Stimulated activated CD4-positive, alpha-beta T cell treated with anti-CD3 and anti-CD28 coated beads, Interleukin-1b, Interleukin-23, amount 100 ng/mL, for 1 hour (primary cell): ENCODE measurements at places on chromosomes 11 and 22.

DNA sequence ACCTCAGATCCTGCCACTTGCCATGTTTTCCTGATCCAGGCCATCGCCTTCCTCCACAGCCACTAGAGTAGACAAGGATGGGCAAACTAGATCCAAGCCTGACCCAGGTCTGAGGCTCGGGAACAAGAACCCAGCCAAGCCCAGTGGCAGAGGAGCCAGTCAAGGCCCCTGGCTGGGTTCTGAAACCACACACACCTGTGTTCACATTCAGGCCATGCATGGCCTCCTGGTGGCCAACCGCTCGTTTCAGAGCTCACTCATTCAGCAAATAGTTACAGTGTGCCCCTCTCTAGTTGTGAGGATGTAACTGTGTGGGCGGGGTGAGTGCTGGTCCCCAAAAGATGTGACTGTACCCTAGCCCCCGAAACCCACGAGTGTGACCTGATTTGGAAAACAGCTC lies 337.6 kb downstream of the CTTN start:
- DNase-seq, result no peak

GRCh38 chr22:32800158-32800882 lies 1.2 kb upstream of the TIMP3 start:
- no peak for DNase-seq

- DNase-seq, result no peak
Measured at GRCh38 chr11:132792341-132793140, 739.8 kb downstream of the OPCML start.

DNA sequence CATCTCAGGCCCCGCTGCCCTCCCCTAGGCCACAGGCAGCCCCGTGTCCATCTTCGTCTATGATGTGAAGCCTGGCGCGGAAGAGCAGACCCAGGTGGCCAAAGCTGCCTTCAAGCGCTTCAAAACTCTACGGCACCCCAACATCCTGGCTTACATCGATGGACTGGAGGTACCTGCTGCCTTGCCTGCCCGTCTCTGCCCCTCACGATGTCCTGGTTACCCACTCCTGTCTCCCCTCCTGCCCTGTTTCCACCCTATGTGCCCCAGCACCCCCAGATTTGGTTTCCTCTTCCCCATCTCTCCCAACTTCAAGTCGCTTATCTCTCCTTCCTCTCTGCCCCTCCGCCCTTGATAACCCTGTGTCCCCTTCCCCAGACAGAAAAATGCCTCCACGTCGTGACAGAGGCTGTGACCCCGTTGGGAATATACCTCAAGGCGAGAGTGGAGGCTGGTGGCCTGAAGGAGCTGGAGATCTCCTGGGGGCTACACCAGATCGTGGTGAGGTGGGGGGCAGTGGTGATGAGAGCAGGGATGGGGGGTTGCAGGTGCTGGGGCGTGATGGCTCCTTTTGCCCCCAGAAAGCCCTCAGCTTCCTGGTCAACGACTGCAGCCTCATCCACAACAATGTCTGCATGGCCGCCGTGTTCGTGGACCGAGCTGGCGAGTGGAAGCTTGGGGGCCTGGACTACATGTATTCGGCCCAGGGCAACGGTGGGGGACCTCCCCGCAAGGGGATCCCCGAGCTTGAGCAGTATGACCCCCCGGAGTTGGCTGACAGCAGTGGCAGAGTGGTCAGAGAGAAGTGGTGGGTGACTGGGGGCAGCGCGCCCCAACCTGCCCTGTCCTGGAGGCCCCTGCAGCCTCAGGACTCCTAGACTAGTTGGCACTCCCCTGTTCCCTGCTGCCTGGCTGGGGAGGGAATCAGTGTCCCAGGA lies 930 bp downstream of the SCYL1 start:
- DNase-seq, result no peak

GRCh38 chr22:46798366-46799350 lies 36.2 kb downstream of the TBC1D22A start:
- DNase-seq, result peak; percentile 54

GRCh38 chr11:8705146-8705545 lies 22.6 kb downstream of the RPL27A start:
- no peak for DNase-seq

GRCh38 chr11:76658651-76659650 lies 11.6 kb downstream of the LRRC32 start:
- no peak for DNase-seq

DNA sequence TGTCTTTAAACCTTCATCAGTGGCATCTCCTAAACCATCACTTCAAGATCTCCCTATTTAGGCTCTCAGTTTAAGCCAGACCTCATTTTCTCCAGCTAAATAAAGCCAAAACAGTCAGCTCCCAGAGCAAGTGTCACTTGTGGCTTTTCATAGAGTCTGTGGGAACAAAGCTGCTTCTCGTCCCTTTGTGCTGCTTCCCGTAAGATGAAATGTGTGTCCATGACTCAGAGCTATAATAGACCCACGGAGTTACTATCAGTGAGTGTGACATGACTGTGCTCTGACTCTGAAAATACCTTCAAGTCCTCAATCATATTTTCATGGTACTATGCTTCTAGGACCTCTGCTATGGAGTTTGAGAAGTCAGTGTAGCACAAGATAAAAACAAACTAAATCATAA lies 57.3 kb upstream of the SLN start:
- DNase-seq, result no peak

- DNase-seq, result no peak
Measured at GRCh38 chr11:103995896-103996295, 40.5 kb upstream of the DDI1 start.

- DNase-seq, result no peak
Measured at GRCh38 chr11:70521475-70522308, 123.4 kb downstream of the CTTN start.

DNA sequence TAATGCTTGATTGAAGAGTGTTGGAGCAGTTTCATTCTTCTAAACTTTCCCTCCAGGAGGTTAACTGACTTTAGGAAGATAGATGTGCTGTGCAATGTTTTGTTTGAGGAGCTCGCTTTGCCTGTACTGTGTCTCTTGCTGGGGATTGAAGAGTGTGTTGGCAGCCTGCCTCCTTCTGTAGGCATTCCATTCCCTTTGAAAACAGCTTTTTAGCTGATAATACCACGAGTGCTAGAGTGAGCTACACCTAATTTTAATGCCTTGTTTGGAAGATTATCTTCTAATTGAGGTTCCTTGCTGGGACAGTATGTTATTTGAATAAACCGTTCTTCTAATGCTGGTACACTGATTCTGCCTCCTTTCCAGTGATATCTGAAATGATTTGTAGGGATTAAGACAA lies 7.2 kb downstream of the DDX10 start:
- DNase-seq, result no peak

GRCh38 chr22:49239264-49240015 lies 588.2 kb downstream of the BRD1 start:
- no peak for DNase-seq

- DNase-seq, result no peak
Measured at GRCh38 chr11:19436932-19437331, 196.2 kb upstream of the E2F8 start.

DNA sequence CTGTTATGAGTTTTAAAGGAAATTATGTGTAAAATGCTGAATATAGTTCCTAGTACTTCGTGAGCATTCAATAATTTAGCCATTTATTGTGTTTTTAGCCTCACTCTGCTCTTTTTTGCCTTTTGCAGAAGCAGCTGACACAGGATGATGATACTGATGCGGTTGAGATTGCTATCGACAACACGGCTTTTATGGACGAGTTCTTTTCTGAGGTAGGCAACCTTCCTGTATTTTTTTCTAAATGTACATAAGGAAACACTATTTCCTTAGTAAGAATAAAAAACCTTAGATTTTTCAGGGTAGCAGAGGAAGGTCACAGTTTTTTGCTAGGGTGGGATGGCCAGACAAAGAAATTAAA lies 17.9 kb downstream of the STX3 start:
- no peak for DNase-seq

- no peak for DNase-seq
Measured at GRCh38 chr11:6497069-6497839, at the start of gene DNHD1. Gene DNHD1 (plus strand): TSS chr11:6497280. CDS start chr11:6498216, 936 bp downstream.

DNA sequence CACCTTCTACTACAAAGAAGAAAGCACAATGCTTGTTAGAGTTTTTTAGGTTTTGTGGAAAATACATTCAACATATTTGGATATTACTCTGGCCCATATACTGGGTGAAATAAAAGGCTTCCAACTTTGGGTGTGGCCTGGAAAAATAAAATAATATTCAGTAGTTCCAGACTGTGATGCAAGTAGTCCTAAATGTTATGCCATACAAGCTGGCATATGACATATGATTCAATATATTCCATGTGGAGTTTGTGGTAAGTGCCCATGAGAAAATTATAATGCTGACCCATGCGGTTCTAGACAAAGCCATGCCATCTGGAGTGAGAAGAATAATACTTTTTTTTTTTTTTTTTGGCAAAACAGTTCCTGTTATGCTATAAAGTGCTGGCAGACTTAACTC lies 683.3 kb downstream of the LUZP2 start:
- DNase-seq, result no peak

DNA sequence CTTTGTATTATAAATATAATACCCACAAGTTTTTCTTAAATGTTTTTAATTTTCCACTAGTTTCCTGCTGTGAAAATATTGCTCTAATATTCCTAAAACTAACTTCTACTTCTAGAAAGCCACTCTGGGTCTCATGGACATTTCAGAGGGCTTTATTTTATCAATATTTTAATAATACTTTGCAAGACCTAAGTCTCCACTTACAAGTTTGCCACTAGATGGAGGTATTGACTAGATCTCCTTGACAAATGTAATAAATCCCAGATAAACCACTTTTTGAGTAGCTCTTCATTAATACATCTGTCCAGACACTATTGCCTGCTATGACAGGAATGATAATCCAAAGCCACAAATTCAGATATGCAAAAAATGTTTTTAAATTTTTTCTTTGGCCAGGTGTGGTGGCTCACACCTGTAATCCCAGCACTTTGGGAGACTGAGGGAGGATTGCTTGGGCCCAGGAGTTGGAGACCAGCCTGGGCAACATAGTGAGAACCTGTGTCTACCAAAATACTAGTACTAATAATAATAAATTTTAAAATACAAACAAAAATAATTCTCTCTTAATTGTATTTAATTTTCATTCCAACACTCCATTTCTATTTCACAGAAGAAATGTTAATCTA lies 3.5 kb upstream of the ACAT1 start:
- no peak for DNase-seq
